ENCODE measurements at places on chromosomes 6 and 20. TPM values are rescaled to one million over a fixed set of nuclear protein-coding genes. Genes with fewer than 3 reads are reported as not detected.

Gene LY86
- 1.2 TPM for total RNA-seq

Gene POLH
- total RNA-seq = 30.1 TPM

Gene IL17A
- not detected for total RNA-seq

DNA sequence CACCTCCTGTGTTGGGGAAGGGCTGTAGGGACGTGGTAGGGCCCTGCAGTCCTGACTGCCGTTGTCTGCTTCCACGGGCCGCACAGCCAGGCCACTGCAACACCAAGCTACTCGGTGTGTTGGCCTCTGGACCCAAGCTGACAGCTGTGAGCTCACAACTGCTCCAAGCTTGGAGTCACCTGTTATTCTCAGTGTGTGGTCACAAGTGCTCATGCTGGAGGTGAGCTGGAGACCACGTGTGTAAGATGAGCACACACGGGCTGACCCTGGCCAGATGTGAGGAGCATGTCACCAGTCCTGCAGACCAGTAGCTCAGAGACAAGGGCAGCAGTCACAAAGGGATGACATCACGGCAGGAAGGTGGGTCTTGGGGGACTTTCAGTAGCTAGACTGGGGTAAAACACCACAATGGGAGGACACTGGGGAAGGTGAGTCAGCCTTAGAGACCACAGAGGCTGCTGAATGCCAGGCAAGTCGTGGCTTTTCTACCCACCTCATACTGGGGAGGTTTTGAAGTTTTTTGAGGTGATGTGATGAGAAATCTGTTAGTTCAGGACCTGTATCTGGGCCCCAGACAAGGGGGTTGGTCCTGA lies 87.3 kb downstream of the FAM120B start:
- peaks cover 24% of the 10 kb centered on the region for H3K36me3 ChIP-seq
- H3K27me3 ChIP-seq = no peaks in the 10 kb centered on the region
- H3K4me3 ChIP-seq = no peak overlapping the region
- peaks cover 7% of the 10 kb centered on the region for H3K4me1 ChIP-seq
- peak overlapping the region; percentile 67 for H3K27ac ChIP-seq

GRCh38 chr20:48571949-48572847 lies 255.6 kb downstream of the PREX1 start:
- H3K4me1 ChIP-seq = no peaks in the 10 kb centered on the region
- no peak overlapping the region for H3K27ac ChIP-seq
- DNase-seq = no peak
- H3K27me3 ChIP-seq = no peaks in the 10 kb centered on the region
- H3K36me3 ChIP-seq = no peaks in the 10 kb centered on the region
- no peak overlapping the region for H3K4me3 ChIP-seq

Gene ZFP57
- total RNA-seq = 11.5 TPM

DNA sequence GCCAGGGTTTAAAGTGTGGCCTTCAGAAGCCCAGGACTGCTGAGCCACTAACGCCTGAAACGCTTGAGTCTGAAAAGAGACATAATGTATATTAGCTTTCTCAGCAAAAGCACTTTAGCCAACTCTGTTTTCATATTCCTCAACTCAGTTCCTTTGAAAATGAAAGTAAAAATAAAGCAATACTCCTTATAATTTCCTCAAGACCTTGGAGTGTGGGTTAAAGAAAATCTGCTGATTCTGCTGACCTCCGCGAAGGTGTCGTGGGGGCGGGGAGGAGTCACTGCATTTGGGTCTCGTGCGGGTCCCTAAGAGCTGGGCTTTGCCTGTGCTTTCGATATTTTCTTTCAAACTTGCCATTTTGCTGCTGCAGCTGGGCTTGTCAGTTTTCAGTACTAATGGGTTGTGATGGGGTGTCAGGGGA lies 142.2 kb upstream of the ARID1B start:
- H3K4me1 ChIP-seq = peaks cover 13% of the 10 kb centered on the region
- H3K27ac ChIP-seq = no peak overlapping the region
- H3K27me3 ChIP-seq = no peaks in the 10 kb centered on the region
- no peaks in the 10 kb centered on the region for H3K36me3 ChIP-seq

Gene JPH2
- total RNA-seq = 0.14 TPM

GRCh38 chr6:44697327-44697726 lies 309.8 kb downstream of the CDC5L start:
- no peak overlapping the region for H3K4me3 ChIP-seq
- H3K27ac ChIP-seq = no peak overlapping the region
- H3K36me3 ChIP-seq = no peaks in the 10 kb centered on the region
- H3K27me3 ChIP-seq = no peaks in the 10 kb centered on the region

- no peak overlapping the region for H3K4me3 ChIP-seq
- no peaks in the 10 kb centered on the region for H3K36me3 ChIP-seq
- H3K27me3 ChIP-seq = no peaks in the 10 kb centered on the region
- H3K27ac ChIP-seq = no peak overlapping the region
- no peak for DNase-seq
These were observed 146.8 kb downstream of the LAMA2 start for GRCh38 chr6:129029778-129030177.

DNA sequence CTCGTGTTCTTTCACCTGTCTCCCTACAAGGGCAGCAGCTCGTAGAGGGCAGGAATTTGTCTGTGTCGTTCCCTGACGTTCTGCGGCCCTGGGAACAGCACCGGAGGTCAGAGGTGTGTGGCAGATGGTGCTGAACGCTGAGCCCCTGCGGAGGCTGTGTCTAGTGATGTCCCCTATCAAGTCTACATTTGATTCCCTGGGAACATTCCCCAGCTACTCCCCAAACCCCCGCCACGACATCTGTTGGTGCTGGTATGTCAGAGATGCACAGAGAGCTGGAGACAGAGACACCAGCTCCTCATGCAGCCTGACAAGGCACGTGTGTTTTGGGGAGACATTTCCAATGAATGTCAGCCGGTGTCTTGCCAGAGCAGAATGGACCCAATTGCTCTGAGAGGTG lies 7.7 kb downstream of the PMEPA1 start:
- no peak overlapping the region for H3K27ac ChIP-seq
- no peaks in the 10 kb centered on the region for H3K36me3 ChIP-seq
- no peaks in the 10 kb centered on the region for H3K27me3 ChIP-seq
- H3K4me1 ChIP-seq = peaks cover 35% of the 10 kb centered on the region
- H3K4me3 ChIP-seq = no peak overlapping the region
- no peak for DNase-seq

DNA sequence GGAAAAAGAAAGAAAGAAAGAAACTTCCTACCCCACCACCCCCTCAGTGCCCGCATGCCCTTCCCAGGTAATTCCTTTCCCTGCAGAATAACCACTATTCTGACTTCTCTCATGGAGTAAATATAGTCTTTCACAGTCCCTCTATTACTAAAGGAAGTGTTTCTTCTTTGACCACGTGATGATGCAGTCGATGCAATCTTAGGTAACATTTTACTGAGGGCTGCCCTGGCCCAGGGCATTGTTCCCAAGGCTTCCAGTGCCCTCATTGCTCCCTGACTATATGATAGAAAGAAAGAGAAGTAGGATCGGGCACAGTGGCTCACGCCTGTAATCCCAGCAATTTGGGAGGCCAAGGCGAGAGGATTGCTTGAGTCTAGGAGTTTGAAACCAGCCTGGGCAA lies 29.1 kb downstream of the ARHGAP40 start:
- H3K4me3 ChIP-seq = no peak overlapping the region
- peaks cover 1% of the 10 kb centered on the region for H3K4me1 ChIP-seq
- no peak for DNase-seq
- H3K27me3 ChIP-seq = peaks cover 17% of the 10 kb centered on the region

DNA sequence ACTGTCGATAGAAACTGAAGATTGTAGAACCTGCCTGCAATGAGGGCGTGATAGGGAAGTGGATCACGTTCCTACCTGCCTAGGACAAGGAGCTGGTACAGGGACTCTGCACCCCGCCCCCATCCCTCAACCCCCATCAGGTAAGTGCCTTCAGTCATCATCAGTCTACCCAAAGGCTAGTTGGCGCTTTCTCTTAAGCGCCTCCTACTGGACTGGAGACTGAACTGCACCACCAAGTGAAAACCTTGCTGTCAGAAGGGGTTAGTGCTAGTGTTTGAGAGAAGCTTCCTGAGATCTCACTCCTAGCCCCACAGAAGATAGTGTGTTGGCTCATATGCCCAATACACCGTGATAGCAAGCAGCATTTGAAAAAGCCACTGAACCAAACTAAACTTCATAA lies 706.5 kb upstream of the MAN1A1 start:
- DNase-seq = no peak
- H3K4me3 ChIP-seq = no peak overlapping the region
- no peaks in the 10 kb centered on the region for H3K27me3 ChIP-seq
- no peaks in the 10 kb centered on the region for H3K36me3 ChIP-seq

GRCh38 chr20:19885939-19886660 lies 128.0 kb downstream of the RIN2 start:
- H3K36me3 ChIP-seq = no peaks in the 10 kb centered on the region
- H3K27ac ChIP-seq = no peak overlapping the region
- H3K4me1 ChIP-seq = no peaks in the 10 kb centered on the region
- peaks cover 36% of the 10 kb centered on the region for H3K27me3 ChIP-seq
- H3K4me3 ChIP-seq = no peak overlapping the region
- no peak for DNase-seq

GRCh38 chr20:41299899-41300298 lies 17.6 kb downstream of the ZHX3 start:
- H3K36me3 ChIP-seq = peaks cover 2% of the 10 kb centered on the region
- H3K4me1 ChIP-seq = peaks cover 4% of the 10 kb centered on the region
- DNase-seq = no peak
- H3K27ac ChIP-seq = no peak overlapping the region
- H3K4me3 ChIP-seq = no peak overlapping the region

Gene SMIM26
- total RNA-seq = 53.7 TPM

GRCh38 chr20:59322585-59323454 lies 22.4 kb downstream of the EDN3 start:
- no peaks in the 10 kb centered on the region for H3K27me3 ChIP-seq
- no peak overlapping the region for H3K27ac ChIP-seq
- H3K36me3 ChIP-seq = no peaks in the 10 kb centered on the region
- no peak for DNase-seq
- H3K4me3 ChIP-seq = no peak overlapping the region

Gene MAD2L1BP
- total RNA-seq = 30.1 TPM

DNA sequence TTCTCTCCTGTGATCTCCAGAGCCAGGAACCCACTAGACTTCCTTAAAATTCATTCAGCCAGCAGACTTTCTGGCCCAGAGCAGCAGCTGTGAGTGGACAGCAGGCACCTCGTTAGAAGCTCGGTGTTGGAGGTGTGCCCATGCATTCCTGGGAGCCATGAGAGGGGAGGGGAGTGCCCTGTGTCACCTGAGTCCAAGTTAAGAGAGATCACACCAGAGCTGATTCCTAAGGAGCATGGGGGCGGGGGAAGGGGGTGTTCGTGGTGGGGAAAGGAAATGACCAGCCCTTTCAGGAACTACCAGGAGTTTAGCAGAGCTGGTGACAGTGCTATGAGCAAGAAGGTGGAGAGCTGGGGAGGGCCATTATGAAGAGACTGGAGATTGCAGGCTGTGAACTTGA lies 46.9 kb downstream of the GFRA4 start:
- H3K27ac ChIP-seq = no peak overlapping the region
- H3K27me3 ChIP-seq = no peaks in the 10 kb centered on the region
- no peak overlapping the region for H3K4me3 ChIP-seq
- H3K4me1 ChIP-seq = no peaks in the 10 kb centered on the region

Gene APOM
- total RNA-seq = 5.7 TPM

- DNase-seq = peak; percentile 39
- H3K27me3 ChIP-seq = peaks cover 74% of the 10 kb centered on the region
- no peak overlapping the region for H3K27ac ChIP-seq
These were observed 731 bp downstream of the TUBB2B start for GRCh38 chr6:3226481-3227362.

- peaks cover 16% of the 10 kb centered on the region for H3K4me1 ChIP-seq
- peaks cover 35% of the 10 kb centered on the region for H3K36me3 ChIP-seq
- no peak for DNase-seq
- no peak overlapping the region for H3K4me3 ChIP-seq
These were observed 9.0 kb downstream of the POLH start for GRCh38 chr6:43584892-43585570.

- peaks cover 1% of the 10 kb centered on the region for H3K36me3 ChIP-seq
- no peak for DNase-seq
- H3K4me3 ChIP-seq = peak overlapping the region; percentile 50
- peaks cover 54% of the 10 kb centered on the region for H3K4me1 ChIP-seq
These were observed 87.8 kb downstream of the SESN1 start for GRCh38 chr6:109006818-109007217.
